AG08395 (cell line): ENCODE measurements at places on chromosomes 6 and 20.

DNA sequence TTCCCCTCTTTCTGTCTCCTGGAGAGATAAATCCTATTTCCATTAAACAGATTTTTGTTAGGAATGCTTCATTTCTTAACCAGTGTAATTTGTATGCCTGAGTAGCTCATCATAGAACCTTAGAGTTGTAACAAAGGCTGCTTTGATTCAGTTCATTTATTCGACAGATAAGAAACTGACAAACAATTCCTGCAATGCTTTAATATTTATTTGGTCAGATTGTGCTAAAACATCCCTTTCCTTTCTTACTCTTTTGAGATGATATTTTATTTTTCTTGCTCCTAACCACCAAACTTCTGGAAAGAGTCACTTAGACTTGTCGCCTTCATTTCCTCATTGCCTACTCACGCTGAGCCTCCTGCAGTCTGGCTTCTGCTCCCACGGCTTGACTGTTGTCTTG lies 89.0 kb upstream of the SUPT3H start:
- no peak for DNase-seq

- DNase-seq: no peak
Observed at GRCh38 chr20:47800623-47801022, 15.3 kb upstream of the SULF2 start.

GRCh38 chr6:32761072-32761471 lies 2.3 kb downstream of the HLA-DQB2 start:
- no peak for DNase-seq

- no peak for DNase-seq
Observed at GRCh38 chr6:2266031-2266795, 20.8 kb upstream of the GMDS start.

GRCh38 chr6:36805096-36805797 lies 34.0 kb downstream of the CPNE5 start:
- DNase-seq: no peak

- no peak for DNase-seq
Observed at GRCh38 chr6:3345836-3346235, 87.1 kb downstream of the PSMG4 start.

DNA sequence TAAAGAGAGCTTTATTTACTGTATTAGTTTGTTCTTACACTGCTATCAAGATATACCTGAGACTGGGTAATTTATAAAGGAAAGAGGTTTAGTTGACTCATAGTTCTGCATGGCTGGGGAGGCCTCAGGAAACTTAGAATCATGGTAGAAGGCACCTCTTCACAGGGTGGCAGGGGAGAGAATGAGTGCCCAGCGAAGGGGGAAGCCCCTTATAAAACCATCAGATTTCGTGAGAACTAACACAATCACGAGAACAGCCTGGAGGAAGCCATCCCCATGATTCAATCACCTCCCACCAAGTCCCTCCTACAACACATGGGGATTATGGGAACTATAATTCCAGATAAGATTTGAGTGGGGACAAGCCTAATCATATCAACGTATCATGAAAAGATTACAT lies 27.2 kb downstream of the ARID1B start:
- no peak for DNase-seq
